Stimulated activated CD4-positive, alpha-beta T cell treated with anti-CD3 and anti-CD28 coated beads, Interleukin-1b, Interleukin-23, amount 100 ng/mL, for 4 hours (primary cell): ENCODE measurements at places on chromosomes 6 and 20.

GRCh38 chr6:42257063-42257462 lies 39.4 kb upstream of the MRPS10 start:
- no peak for DNase-seq

- DNase-seq = peak; percentile 55
Measured at GRCh38 chr20:50575865-50576720, 65.9 kb downstream of the PTPN1 start.

DNA sequence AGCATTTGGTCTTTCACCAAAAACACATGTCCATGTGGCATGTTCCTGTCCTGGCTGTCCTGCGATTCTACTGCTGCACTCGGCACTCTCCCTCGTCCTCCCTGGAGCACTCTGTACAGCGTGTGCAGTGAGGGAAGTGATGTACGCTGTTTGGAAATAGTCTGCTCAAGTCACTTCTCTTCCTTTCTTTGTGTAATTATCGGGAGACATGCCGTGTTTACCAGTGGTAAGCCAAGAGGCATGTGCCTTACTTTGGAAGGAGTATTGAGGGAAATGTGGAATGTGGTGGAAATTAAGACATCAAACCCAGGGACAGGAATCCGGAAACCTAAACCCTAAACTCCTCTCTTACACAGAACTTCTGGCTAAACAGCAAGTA lies 268.5 kb upstream of the FOXQ1 start:
- DNase-seq = no peak

DNA sequence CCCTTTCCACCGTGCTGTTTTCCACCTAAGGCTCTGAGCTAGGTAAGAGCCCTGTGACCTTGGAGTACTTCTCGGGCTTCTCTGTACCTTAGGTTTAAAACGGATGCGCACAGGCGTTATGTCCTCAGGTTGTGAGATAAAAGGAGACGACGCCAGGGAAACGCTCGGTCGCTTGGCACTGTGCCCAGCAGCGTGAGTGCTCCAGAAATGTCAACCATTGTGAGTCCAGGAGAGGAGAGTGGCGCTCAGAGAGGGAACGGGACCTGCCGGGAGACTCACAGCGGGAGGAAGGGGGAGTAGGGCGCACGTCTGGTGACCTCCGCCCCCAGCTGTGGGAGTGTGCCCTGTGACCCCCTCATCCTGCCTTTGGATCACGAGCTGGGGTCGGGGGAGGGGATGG lies 33.8 kb upstream of the SCRT2 start:
- DNase-seq = no peak

DNA sequence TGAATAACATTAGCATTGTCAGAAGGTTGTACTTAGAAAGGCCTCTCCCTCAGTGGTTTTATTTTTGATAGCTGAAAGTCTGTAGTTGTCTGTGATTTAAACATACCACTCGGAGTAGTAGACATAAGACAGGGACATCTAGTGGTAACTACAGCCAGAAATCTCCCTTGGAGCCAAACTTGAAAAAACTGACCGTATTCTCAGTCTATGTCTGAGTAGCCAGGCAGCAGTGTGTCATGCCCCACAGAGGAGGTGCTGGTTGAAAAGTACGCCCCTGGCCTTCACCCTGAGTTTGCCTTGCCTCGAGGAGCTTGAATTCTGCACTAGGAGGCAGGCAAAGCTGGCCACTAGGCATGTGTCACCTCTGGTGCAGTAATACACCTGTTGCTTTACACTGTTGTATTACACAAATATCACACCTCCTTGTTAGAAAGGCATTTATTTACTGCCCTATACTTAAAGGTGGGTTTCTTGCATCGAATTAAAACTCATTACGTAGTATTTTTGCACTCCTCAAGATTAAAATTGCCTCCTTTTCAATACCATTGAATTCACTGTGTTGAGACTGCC lies 20.8 kb downstream of the ZBTB2 start:
- DNase-seq = no peak

DNA sequence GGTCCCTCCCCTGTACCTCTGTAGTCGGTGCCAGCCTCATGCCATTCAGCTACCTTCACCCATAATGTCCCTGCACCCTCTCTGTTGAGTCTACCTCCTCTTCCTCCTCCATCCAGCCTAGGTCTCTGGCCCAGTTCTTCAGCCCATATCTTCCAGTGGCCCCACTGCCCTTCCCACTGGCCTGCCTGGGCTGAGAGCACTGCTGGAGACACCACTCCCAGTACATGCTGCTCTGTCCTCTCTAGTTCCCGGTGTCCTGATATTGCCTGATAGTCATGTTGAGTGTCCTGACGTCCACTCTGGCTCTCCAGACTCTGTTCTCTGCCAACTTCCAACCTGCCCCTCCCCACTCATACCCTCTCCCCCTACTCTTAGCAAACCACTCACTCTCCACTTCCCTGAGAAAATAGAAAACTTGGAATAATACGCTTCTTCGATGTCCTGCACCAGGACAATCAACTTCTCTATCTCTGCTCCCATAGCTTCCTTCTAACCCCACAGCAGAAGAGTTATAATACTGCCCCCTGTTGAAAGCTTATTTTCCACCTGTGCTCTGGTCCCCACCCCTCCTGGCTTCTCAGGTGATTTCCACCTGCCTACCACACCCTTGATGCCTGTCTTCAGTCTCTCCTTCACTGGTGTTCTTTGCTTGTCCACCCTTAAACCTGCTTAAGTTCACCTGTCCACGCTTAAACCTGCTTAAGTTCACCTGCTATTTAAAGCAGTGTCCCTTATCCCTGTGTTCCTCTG lies 19.8 kb downstream of the SLC22A3 start:
- DNase-seq = no peak

DNA sequence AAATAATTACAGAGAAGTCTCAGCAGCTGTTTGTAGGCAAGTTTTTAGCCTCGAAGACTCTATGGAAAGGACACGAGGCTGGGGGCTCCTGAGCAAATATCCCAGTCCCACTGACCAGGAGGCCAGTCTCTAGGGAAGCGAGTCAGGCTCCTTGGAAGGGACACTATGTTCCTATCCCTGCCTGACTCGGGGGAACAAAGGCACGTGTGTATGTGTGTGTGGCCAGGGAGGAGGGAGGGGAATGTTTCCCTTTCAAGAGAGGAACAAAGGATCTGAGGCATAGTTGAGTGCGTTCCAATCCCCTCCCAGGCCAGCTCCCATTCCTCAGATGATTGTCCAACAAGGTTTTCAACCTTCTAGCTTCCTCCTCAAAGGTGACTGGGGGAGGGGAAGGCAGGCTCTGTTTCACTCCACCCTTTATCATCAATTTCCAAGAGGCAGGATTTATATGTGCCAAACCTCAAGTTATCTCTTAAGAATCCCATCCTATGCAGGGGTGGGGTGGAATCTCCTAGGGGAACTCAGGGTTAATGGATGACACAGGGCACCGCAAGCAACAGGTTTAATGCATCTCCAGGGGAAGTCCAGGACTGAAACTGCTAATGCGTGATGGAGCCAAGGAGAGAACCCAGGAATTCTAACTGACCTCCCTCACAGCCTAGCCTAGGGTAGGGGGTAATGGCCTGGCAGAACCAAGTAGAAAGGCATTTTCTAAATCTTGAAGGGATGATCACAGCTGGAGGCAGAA lies 9.9 kb downstream of the BCL2L1 start:
- no peak for DNase-seq

DNA sequence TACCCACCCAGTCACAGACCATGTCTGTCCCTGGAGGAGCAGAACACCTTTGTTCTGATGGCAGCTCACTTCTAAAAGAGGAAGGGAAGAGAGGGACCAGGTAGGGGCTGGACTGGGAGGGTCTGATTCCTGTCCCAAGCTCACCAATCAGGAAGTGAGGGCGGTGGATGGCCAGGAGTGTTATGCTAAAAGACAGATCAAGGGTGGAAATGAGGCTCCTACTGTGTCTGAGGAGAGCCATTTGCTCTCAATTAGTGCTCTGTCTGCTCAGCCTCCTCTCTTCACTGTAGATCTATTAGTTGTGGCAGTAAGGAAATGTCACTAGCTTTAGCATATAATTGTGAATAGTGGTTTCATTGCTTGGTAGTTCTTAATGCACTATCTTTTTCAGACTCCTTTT lies 72.5 kb downstream of the ARMC2 start:
- no peak for DNase-seq

GRCh38 chr6:19317431-19317986 lies 519.7 kb upstream of the ID4 start:
- no peak for DNase-seq

GRCh38 chr6:33577106-33577535 lies 3.0 kb downstream of the BAK1 start:
- no peak for DNase-seq

DNA sequence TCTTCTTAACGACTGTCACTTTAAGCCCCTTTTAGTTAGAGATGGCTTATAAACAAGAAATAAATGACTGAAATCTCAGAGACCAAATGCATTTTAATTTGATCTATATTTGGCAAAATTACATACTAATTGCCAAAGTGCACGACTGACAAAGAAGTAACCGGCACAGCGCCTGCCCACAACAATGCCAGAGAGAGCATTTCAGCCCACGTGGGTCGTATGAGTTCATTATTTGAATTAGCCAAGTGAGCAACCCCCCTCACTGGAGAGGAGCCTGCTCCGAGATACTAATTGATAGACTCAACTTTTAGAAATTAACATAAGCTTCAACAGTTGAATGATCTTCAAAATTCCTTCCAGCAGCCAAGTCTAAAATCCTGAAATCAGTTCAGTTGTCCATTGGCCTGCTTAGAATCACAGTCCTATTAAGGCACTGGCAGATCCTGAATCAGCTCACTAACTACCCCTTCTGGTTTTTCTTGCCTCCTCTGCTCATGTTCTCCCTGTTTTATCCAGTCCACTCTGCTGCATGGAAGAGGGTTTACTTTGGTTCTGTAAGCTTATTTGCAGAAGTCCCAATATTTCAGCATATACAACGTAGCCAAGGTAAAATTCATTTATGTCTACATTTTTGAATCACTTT lies 519.1 kb upstream of the AGPAT4 start:
- DNase-seq = no peak

GRCh38 chr20:16714751-16715150 lies 15.1 kb upstream of the SNRPB2 start:
- DNase-seq = no peak
